ENCODE measurements at places on chromosomes 16 and 17.

- no peak for DNase-seq
These were observed 182.3 kb downstream of the PHKB start for GRCh38 chr16:47643323-47644000.

DNA sequence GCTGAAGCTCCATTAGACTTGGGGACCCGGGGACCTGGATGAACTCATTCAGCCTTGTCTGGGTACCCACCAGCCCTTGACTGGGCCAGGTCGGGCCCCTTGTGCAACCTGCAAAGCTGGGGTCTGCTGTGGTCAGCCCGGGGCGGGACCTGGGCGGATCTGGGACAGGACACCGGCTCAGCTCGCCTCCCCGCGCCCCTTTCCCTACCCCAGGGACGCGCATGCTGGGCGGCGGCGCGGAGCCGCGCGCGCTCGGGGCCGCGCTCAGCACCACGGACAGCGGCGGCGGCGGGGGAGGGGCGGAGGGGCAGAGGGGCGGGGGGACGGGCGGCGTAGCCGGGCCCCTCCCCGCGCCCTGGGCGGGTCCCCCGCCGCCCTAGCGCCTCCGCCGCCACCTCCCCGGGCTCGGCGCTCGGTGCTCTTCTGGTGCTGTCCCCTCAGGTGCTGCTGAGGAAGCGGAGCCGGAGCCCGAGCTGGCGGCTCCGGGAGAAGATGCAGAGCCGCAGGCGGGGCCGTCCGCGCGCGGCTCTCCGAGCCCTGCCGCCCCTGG lies 7.4 kb downstream of the ACD start:
- no peak for DNase-seq

- no peak for DNase-seq
These were observed 154.6 kb downstream of the CMIP start for GRCh38 chr16:81599034-81599744.

DNA sequence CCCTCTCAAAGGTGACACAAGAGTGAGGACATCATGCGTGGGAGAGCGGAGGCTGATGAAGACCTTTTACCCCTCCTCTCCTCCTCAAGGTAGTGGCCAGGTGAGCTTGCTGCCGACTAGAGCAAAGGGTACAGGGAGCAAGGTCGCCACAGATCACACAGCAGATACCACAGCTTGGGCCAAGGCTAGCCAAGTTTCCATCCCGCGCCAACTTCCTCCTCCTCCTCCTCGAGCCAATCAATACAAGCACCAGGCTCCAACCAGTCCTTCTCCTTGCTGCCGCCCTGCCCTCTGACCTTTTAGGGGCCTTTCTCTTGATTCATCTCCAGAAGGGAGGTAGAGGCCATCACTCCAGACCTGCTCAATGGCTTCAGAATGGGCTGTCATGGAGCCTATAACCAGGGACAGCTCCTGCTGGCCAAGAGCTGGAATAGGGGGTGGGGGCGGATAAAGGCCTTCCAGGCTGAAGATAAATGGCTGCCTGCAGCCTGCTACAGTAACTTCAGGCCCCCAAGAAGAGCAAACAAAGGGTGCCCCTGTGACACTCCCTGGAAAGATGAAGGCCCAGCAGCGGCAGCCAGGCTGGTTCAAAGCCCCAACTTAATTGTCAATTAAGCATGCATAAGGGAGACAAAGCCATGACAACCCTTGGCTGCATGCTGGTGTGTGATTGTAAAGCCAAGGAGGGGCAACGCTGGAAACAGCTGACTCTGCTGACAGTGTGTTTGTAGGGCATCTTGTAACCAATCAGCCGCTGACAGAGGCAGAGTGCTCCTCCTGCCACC lies 17.8 kb downstream of the HNF1B start:
- no peak for DNase-seq

GRCh38 chr17:29847527-29848400 lies 82.3 kb downstream of the SSH2 start:
- DNase-seq = no peak

DNA sequence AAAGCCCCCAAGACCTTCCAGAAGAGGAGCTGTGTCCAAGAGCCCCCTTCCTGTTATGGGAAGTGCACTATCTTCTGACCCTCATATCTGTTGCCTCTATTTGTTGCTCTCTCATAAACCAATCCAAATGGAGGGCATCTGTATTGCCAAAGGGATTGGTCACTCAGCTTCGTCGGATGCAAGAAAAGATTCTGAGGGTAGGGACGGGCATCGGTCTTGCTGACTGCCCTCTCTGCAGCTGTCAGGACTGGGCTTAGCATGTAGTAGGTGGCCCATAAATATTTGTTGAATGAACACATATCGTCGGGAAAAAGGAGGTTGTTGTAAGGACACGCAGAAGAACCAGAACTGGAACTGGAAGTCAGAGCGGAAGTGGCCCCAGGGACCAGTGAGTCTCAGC lies 44.1 kb downstream of the CCDC42 start:
- no peak for DNase-seq

All from left renal cortex interstitium (tissue), 4 donors.